ENCODE measurements at places on chromosomes 2 and 18.

- no peak for DNase-seq
Measured at GRCh38 chr2:195642679-195643068, 14.4 kb upstream of the SLC39A10 start.

- no peak for DNase-seq
Measured at GRCh38 chr2:121135168-121135853, 149.7 kb downstream of the TFCP2L1 start.

DNA sequence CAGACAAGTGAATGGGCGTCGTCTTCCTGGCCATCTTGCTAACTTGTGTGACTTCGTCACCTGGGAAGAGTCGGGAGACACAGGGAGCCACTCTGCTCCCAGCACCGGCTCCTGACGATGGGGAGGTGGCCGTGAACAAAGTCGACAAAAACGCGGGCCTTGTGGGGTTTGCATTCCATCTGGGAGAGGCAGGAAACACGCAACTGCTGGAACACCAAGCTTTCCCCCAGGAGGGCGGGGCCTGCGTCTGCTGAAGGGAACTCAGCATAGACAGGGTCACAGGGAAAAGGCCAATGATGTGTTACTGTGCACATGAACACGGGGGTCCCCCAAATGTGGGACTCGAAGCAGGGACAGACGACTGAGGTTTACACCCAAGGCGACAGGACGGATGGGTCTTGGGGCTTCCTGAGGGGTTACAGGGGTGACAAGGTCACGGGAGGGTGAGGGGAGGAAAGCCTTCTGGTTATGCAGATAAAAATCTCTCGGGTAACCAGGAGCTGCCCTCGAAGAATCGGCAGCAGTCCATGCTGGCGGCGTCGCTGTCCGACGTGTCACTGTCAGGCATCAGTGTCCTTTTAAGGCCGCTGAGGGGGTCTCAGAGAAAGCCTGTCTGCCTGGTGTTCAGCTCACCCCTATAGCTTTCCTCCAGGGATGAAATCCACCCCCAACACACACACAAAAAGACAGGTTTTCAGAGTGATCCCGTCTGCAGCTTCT is 28.2 kb upstream of the PRLH start:
- no peak for DNase-seq

GRCh38 chr2:8893474-8893873 is 56.1 kb upstream of the KIDINS220 start:
- DNase-seq, result no peak

DNA sequence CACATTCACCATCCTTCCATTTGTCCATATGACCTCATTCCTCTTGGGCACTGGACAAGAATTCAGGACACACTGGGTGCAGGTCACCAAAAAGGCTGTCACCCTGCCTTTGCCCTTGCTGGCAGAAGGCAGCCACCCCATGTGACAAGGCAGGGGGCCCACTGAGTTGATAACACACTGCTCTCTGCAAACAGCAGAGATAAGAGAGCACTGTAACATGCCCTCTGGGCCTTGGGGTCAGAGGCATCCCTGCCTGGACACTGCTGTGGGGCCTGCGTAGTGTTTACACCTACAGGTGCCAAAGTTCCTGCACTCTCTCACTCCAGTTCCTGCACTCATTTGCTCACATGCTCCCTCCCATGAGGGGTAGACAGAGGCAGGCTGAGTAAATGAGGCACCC is 344.7 kb upstream of the TCF4 start:
- no peak for DNase-seq

GRCh38 chr18:37544217-37544616 is 21.4 kb downstream of the CELF4 start:
- DNase-seq, result no peak

GRCh38 chr2:233354971-233355574 is 779 bp downstream of the DGKD start:
- DNase-seq, result peak; percentile 39

GRCh38 chr2:96953611-96953978 is 32.8 kb downstream of the FAM178B start:
- DNase-seq, result no peak

DNA sequence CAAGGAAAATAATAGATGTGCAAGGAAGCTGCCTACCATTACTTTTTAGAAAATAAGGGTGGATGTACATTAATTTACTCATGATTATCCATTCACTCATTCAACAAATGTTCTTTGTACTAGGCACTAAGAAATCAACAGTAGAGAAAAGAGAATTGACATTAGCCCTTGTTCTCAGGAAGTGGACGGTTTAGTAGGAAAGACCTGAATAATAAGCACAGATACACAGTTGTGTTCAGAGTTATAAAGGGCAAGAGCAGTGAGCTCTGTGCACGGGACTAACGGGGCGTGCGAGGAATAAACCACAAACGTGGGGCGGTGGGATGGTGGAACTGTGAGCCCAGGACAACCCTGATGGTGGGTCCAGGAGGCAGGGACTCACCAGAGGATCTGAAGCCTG is 94.4 kb upstream of the MBOAT2 start:
- DNase-seq, result no peak

DNA sequence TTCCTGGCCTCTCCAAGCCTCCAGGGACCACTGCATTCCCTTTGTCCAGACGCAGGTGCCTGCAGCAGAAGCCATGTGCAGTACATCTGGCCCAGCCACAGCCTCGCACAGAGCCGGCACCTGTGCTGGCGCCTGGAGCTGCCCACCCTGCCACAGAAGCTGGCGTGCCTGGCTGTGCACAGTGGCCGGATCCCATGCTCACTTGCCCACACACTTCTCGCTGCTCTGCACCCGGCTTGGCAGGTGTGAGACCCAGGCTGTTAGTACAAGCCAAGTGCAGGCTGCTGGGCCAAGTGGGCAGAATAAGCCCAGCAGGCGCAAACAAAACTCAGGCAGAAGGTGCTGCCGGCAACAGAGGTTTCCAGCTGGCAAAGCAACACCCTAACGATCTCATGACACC is 124.5 kb upstream of the CCDC150 start:
- DNase-seq, result peak; percentile 27

DNA sequence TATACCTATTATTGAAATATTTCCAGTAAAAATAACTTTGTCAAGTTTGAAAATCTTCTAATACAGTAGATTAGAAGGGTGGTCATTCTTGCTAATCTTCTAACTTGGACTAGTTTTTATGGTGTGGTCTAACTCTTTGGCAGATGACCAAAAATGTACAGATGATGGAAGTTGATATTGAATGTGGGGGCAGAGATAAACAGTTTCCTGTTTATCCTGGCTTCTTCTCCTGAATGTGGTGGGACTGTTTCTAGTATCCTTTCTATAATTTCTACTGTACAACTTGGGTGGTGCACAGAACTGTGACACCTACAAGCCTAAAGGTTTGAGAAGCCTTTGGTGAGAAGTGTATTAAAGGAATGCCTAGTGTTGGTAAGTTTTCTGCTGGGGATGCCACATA is 178.7 kb downstream of the PDE11A start:
- DNase-seq, result no peak

DNA sequence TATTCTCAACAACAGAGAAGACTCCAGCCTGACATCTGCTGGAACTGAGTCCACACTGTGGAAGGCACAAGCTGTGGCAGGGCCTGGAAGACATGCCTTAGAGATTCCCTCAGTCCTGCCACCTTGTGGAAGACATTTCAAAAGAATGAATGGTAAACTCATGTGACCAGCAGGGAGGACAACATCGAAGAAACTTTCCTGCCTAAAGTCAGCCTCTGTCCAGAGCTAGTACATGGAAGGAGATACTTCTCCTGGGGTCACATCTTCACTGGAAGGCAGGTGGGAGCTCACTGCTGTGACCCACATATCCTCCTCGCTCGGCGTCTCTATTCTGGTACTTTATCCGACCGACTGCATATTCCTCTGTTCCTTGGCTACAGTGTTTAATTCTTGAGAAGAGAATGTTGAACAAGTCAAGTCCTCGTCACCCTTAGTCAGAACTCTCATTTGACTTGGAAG is 59.5 kb downstream of the PUM2 start:
- DNase-seq, result peak; percentile 37

DNA sequence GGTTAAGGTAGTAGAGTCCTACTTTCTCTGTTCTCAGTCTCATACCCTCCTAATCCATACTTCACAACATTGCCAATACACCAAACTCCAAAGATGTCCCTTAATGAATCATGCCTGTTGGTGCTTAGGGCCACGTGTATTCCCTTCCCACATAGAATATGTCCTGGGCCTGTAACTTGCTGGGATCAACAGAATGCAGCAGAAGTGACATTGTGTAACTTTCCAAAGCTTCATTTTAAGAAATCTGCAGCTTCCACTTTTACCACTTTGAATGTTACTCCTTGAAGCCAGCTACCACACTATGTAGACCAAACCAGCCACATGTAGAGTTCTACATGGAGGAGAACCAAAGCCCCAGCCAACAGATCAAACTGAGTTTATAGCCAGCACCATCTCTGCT is 58.5 kb upstream of the ARHGAP15 start:
- no peak for DNase-seq

GRCh38 chr2:186307871-186308270 is 178.2 kb upstream of the ZC3H15 start:
- no peak for DNase-seq

DNA sequence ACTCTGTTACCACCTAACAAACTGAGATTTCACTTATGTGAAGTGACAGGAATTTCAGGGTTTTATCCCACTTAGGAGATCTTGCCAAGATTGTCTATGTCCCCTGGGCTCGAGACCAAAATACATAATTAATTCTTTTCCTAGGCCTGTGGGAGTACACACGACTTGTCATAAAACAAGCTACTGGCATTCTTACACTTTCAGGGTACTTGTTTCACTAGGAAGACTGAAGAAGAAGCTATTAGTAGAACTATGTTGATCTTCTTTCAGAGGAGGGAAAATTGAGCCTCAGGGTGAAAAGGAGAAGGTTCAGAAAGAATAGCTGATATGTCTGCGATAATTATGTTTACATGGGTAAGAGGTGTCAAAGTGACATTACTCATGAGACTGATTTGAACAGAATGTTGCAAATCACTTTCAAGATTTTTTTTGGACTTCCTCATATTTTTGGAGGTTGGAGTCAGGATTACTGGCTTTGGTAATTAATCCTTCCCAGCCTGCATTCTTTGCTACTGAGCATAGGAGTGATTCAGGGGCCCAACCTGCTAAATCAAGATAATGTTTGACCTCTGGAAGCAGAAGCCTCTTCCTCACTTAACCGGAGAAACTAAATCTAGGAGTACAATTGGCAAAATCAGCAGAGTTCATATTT is 240.0 kb upstream of the NT5C1B start:
- no peak for DNase-seq

GRCh38 chr2:187976259-187976985 is 315.3 kb upstream of the GULP1 start:
- no peak for DNase-seq

DNA sequence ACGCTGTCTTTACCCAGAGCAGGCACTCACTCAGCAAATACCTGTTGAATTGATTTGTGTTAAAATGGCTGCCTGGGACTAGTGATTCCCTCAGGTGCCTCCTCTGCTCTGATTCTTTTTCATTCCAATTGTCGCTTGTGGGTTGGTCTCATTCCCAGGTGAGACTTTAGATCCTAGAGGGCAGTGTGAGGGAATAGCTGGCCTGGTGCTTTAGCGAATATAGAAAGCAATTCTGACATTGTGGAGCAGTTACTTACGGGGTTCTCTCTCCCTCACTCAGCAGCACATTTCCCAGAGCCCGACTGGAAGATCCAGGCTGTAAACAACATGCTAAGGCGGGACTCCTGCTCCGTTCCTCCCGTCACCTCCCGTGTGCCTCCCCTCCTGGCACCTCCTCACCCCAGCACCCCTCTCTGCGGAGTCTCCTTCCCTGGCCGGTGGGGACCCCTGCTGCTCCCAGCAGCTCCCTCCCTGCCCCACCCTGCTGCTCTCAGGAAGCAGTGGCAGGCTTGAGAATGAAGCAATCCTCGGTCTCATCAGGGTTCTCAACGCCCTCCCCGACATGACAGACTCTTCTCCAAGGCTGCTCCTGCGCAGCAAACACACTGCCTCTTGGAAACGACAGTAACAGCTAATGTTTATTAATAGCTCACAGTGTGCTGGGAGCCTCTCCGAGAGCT is 26.9 kb downstream of the CELF4 start:
- no peak for DNase-seq

DNA sequence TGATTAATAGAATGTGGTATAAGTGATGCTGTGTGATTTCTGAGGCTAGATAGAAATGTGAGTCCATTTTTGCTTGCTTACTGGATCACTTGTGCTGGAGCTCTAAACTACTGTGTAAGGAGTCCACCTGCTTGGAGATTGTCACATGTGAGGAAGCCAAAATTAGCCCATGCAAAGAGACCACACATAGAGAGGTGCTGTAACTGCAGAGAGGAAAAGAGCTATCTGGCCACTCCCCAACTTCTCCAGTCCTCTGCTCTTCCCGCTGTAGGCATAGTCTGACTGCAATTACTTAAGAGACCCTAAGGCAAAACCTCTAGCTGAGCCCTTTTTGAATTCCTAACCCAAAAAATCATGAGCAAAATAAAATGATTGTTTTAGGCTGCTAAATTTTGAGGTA is 120.6 kb upstream of the FBXO11 start:
- DNase-seq, result no peak

DNA sequence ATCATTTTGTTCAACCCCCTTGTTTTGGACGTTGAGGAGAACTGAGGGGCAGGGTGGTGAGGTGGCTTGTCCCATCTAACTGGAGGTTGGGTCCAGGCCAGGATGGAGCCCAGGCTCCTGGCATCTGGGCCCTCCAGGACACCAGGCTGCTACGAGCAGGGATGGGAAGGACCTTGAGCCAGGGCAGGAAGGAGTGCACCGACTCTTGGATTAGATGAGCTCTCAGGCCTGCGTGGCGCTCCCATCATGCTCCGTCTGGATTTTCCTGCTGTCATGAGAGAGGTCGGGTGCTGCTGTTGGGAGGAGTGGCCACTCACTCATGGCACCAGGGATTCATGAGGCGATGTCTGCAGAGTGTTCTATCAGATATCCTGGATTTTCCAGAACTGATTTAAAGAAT is 18.3 kb upstream of the ALLC start:
- DNase-seq, result no peak

GRCh38 chr2:174688079-174688478 is 76.2 kb downstream of the CHRNA1 start:
- no peak for DNase-seq

DNA sequence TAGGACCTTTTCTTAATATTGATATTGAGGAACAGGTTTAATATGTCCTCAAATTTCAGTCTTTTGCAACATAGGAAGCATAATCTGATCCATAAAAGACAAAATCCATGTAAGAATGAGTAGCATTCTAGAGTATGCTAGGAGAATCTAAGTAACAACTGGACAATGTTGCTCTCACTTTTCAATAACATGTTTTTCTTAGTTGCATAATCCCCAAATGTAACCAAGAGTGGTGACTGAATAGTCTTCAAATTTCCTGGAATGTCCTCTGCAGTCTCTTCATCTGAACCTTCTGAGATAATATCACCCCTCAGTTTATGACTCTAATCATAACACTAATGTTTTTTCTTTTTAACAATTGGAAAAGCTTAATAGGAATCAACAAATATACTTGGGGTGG is 110.0 kb upstream of the ZEB2 start:
- DNase-seq, result no peak

GRCh38 chr2:66242099-66242789 is 192.7 kb upstream of the MEIS1 start:
- DNase-seq, result no peak

GRCh38 chr2:47401789-47402554 is 984 bp upstream of the MSH2 start:
- no peak for DNase-seq

GRCh38 chr2:105691947-105692390 is 52.7 kb upstream of the NCK2 start:
- no peak for DNase-seq

GRCh38 chr2:197426723-197427603 is 7.9 kb downstream of the SF3B1 start:
- no peak for DNase-seq

Data from glutamatergic neuron (in vitro differentiated cells).